Right renal pelvis (tissue), 4 donors: ENCODE measurements at places on chromosomes 3 and 15. TPM values are rescaled to one million over a fixed set of nuclear protein-coding genes. Genes with fewer than 3 reads are reported as not detected.

DNA sequence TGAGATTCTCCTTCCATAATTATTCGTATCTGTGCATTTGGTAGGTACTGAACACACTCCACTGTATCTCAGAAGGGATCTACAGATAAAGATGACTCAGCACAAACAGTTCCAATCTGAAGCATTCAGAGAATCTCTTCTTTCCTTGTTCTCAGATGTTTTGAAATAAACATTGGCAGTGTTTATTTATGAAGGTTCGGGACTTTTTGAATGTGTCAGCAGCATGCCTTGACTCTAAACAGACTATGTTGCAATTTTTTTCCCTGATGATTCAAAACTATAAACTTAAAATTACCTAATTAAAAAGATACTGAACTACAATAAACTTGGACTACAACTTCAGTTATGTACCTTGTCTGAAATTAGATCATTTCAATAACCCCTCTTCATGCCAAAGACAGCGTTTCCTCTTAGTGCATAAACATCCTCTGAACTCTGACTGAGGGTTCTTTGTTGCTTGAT, 612.9 kb upstream of the TBL1XR1 start:
- DNase-seq: no peak

GRCh38 chr3:194967151-194968117, 281.8 kb downstream of the FAM43A start:
- DNase-seq: no peak

DNA sequence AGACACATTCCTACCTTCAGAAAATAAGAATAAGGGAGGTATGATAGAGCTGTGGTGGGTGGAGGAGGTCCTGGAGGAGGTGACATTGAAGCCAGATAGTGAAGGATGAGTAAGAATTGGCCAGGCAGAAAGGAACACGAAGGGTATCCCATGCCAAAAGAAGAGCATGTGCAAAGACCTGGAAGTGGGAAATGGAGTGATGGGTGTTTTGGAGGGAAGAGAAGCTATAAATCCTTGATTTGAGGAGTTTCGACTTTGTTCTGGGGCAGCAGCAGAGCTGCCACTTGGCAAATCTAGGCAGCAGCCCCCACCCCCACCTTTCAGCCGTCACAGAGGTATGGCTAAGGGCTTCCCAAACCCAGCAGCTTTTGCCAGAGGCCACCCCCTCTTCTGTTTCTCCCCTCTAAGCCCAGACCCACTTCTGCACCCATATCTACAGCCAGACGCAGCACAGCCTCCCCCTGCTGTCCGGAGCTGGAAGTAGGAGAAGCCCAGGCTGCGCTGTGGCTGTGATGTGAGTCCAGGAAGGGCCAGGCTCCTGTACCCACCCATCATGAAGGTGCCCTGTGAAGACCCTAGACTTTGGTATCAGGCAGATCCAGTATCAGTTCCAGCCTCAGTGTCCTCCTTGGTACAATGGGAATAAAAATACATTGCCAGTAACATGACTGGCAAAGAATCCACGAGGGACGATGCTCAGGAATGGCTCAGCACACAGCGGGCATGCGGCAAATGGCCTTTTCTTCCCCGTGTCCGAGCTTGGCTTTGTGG, 188.7 kb upstream of the LINGO1 start:
- peak; percentile 45 for DNase-seq

DNA sequence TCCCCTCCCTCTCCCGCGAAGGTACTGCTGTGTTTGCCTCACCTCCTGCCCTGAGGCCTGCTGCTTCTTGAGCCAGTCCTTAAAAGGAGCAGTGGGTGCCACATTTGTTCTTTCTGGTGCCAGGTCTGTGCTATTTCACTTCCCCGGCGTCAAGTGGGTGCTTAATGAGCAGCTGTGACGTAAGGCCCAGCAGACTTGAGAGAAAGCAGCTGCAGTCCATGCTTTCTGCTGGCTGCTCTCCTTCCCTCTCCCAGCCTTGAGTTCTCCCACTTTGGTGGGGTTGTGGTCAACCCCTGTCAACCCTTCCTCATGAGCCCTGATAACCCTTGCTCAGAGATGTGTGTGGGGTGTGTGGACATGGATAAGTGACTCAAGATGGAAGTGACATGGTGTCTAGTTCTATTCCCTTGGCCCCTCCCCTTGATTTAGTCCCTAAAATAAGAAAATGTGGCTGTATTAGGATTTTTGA, 6.9 kb downstream of the INAFM2 start:
- DNase-seq: no peak

DNA sequence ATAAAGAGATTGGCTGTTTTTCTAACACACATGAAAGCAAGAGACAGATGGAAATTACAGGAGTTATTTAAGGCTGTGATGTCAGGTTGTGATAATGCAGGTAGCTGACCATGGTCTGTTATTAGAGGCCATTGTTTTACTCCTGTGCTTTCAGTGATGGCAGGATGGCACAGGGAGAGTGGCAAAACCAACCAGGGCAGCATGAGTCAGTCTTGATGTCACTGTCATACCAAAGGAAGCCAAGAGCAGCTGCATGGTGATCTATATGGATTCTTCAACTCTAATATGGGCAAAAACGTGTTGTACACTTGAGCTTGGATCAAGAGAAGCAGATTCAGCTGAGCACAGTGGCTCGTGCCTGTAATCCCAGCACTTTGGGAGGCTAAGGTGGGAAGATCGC, 91.8 kb upstream of the LMOD3 start:
- no peak for DNase-seq

TLNRD1 gene
- 11.7 TPM for polyA plus RNA-seq

- no peak for DNase-seq
Measured at GRCh38 chr3:54261141-54261540, 138.8 kb downstream of the CACNA2D3 start.

- no peak for DNase-seq
Measured at GRCh38 chr15:77528968-77529319, 103.8 kb downstream of the LINGO1 start.

DUOXA2 gene
- not detected for polyA plus RNA-seq

GRCh38 chr15:40100123-40100946, 8.3 kb downstream of the BMF start:
- DNase-seq: no peak

ISG20 gene
- 0.39 TPM for polyA plus RNA-seq
